ENCODE measurements at places on chromosomes 4 and X. TPM values are rescaled to one million over a fixed set of nuclear protein-coding genes. Genes with fewer than 3 reads are reported as not detected.

- H3K4me1 ChIP-seq: peaks cover 1% of the 10 kb centered on the region
- H3K36me3 ChIP-seq: no peaks in the 10 kb centered on the region
- no peak for DNase-seq
- H3K27me3 ChIP-seq: no peaks in the 10 kb centered on the region
- H3K4me3 ChIP-seq: no peak overlapping the region
- no peak overlapping the region for H3K27ac ChIP-seq
Measured at GRCh38 chr4:54727346-54727745, 69.6 kb downstream of the KIT start.

DNA sequence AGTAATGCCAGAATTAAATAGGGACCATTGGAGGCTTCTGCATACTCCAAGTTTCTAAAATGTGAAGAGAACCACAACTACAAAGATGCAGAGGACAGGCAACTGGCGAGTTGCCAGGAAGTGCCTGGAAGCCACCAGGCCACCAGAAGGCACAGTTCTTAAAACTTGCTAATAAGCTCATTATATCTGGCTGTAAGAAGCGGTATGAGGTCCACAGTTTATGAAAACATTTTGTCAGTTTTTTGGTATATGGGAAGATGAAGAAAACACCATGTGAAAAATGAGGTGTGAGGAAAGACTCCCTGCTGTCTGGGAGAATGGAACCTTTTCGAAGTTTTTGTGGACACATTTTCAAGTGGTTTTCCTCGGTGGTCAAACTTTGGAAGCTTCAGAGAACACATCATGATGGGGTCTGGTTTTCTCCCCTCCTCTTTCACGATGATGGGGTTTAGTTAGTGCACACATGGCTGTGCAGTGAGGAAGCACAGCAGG lies 202.7 kb downstream of the NR3C2 start:
- H3K27me3 ChIP-seq: no peaks in the 10 kb centered on the region
- no peak for DNase-seq
- H3K36me3 ChIP-seq: no peaks in the 10 kb centered on the region
- no peak overlapping the region for H3K27ac ChIP-seq
- H3K4me3 ChIP-seq: no peak overlapping the region

DNA sequence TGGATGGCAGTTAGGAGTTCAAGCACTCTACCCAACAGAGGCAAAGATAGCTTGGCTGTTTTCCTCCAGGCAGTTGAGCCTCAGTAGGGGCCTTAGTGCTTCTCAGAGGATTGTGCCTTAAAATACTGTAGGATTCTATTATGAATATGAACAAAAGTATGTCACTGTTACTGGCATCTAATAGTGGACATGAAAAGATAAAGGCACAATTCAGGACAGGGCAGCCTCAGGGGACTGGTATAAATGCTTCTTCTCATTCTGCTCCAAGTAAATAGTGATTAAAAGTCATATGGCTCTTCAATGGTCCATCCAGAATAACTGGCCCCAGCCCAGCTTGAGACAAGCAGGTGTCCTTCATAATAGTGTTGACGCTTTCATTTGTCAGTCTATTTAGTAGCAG lies 17.7 kb downstream of the COL4A6 start:
- H3K4me1 ChIP-seq: no peaks in the 10 kb centered on the region
- H3K27ac ChIP-seq: no peak overlapping the region
- H3K36me3 ChIP-seq: no peaks in the 10 kb centered on the region
- no peak for DNase-seq

GRCh38 chr4:152785639-152786615 lies 6.2 kb downstream of the ARFIP1 start:
- peak overlapping the region; percentile 64 for H3K4me3 ChIP-seq
- no peak for DNase-seq
- H3K36me3 ChIP-seq: peaks cover 13% of the 10 kb centered on the region
- peak overlapping the region; percentile 8 for H3K27ac ChIP-seq
- H3K27me3 ChIP-seq: no peaks in the 10 kb centered on the region

GRCh38 chrX:64792598-64793337 lies 183.5 kb downstream of the ZC4H2 start:
- no peaks in the 10 kb centered on the region for H3K27me3 ChIP-seq
- H3K4me1 ChIP-seq: no peaks in the 10 kb centered on the region
- H3K36me3 ChIP-seq: no peaks in the 10 kb centered on the region
- no peak for DNase-seq
- no peak overlapping the region for H3K4me3 ChIP-seq

GRCh38 chr4:130077275-130077674 lies 981.3 kb downstream of the C4orf33 start:
- H3K36me3 ChIP-seq: no peaks in the 10 kb centered on the region
- no peak for DNase-seq
- no peaks in the 10 kb centered on the region for H3K27me3 ChIP-seq
- H3K27ac ChIP-seq: no peak overlapping the region
- H3K4me1 ChIP-seq: no peaks in the 10 kb centered on the region

DNA sequence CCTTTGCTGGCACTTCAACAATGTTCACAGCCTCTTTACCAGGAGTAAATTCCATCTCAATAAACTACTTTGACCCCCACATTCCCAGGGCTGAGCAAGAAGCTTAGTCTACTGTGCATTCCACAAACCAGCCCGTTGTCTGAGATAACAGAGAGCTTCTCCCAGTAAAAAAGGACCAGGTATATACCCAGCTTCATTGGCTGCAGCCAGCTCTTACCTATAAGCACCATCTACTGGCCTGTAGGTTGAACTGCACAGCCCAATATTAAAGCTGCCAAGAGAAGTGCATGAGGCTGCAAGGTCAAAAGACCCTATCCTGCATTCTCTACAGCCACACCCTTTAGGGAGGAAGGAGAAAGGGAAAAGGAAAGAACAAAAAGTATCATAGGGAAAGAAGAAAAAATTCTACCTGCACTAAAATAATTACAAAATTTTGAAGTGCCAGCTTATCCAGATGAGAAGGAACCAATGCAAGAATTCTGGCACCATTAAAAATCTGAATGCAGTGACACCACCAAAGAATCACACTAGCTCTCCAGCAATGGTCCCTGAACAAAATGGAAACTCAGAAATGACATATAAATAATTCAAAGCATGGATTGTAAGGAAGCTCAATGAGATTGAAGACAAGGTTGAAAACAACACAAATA lies 45.7 kb upstream of the INTU start:
- no peaks in the 10 kb centered on the region for H3K27me3 ChIP-seq
- H3K27ac ChIP-seq: no peak overlapping the region
- H3K4me1 ChIP-seq: no peaks in the 10 kb centered on the region
- no peak overlapping the region for H3K4me3 ChIP-seq
- no peaks in the 10 kb centered on the region for H3K36me3 ChIP-seq
- peak; percentile 60 for DNase-seq

DNA sequence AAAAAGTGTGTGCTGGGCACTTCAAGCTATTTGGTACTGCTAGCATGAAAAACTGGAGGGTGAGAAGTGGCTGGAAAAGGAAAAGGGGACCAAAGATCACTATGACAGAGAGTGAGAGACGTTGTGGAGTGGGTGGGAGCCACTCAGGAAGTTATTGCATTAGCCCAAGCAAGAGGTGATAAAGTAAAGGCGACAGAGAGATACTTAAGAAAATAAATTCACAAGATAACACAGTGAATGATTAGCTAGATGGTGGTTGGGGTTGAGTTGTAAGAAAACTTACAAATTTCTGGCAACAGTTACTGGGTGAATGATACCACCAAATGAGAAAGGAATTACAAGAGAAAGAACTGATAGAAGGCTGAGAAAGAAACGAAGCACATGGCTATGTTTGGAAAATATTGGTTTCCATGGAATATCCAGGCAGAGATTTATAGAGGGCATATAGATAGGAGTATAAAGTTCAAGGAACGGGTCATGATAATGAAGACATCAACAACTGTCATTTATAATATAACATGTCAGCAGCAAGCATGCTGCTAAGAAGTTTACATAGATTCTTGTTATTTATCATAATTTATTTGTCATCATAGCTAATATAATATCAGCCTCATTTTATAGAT lies 60.7 kb downstream of the CASK start:
- peaks cover 13% of the 10 kb centered on the region for H3K4me1 ChIP-seq
- H3K4me3 ChIP-seq: no peak overlapping the region
- no peaks in the 10 kb centered on the region for H3K27me3 ChIP-seq
- no peak overlapping the region for H3K27ac ChIP-seq
- no peak for DNase-seq

- H3K27me3 ChIP-seq: no peaks in the 10 kb centered on the region
- no peaks in the 10 kb centered on the region for H3K36me3 ChIP-seq
- H3K4me1 ChIP-seq: no peaks in the 10 kb centered on the region
Measured at GRCh38 chr4:69030326-69030725, 65.9 kb upstream of the UGT2B7 start.

DNA sequence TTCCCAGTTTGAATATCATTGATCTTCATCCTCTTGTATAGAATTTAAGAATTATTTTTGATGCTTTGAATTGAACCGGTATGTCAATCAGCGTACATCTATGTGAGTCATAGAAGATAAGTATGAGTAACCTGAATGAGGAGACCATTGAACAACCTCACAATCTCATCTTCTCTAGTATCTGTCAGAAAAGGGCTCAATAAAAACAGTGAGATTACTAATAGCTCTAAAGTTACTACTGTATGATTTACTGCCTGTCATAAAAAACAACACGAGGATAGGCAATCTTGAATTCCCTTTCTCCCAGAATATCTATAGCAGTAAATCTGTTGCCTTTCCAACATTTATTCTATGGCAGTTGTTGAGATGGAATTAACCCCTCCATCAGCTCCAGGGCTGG lies 36.1 kb downstream of the PHOX2B start:
- H3K27ac ChIP-seq: no peak overlapping the region
- no peaks in the 10 kb centered on the region for H3K4me1 ChIP-seq
- no peaks in the 10 kb centered on the region for H3K27me3 ChIP-seq
- no peak overlapping the region for H3K4me3 ChIP-seq
- DNase-seq: no peak

GRCh38 chr4:142316025-142316424 lies 530.1 kb downstream of the INPP4B start:
- H3K27ac ChIP-seq: no peak overlapping the region
- DNase-seq: no peak
- H3K36me3 ChIP-seq: peaks cover 35% of the 10 kb centered on the region
- peaks cover 40% of the 10 kb centered on the region for H3K4me1 ChIP-seq
- H3K4me3 ChIP-seq: no peak overlapping the region

GRCh38 chr4:140054861-140055260 lies 99.1 kb downstream of the MAML3 start:
- no peak overlapping the region for H3K27ac ChIP-seq
- H3K4me1 ChIP-seq: peaks cover 16% of the 10 kb centered on the region
- no peak for DNase-seq

GRCh38 chr4:76696109-76696508 lies 201.8 kb downstream of the SOWAHB start:
- H3K4me3 ChIP-seq: no peak overlapping the region
- H3K27me3 ChIP-seq: peaks cover 35% of the 10 kb centered on the region
- H3K36me3 ChIP-seq: no peaks in the 10 kb centered on the region
- peaks cover 11% of the 10 kb centered on the region for H3K4me1 ChIP-seq

DNA sequence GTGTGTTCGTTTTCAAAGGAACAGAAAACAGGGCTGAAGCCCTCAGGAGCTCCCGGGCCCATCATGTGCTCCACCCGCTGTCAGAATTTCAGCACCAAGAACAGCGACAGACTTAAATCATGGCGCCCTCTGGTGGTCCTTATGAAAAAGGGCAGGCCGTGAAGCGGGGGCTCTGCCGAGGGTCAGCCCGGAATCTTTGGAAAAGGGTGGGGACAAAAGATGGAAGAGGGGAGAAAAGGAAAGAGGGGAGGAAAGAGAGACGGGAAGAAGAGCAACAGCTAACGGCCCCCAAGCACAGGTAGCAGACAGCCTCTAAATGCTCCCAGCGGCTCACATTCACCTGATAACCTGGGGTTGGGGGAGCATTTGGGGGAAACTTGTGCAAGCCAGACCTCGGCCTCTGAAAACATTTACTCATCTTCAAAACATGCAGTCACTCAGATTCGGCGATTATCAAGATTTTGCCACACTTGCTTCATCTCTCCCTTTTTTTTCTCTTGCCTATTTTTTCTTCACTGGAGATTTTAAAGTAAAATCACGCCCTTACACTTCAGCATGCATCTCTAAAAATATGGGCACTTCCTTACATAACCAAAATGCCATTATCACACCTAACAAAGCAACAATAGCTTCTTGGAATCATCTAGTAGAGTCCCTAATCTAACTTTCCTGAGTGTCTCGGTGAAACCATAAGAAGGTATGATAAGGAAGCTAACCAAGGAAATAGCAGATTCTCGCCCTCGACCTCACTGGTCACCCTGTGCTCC lies 28.1 kb upstream of the MAN2B2 start:
- peak; percentile 87 for DNase-seq
- H3K4me3 ChIP-seq: no peak overlapping the region
- no peak overlapping the region for H3K27ac ChIP-seq
- peaks cover 2% of the 10 kb centered on the region for H3K4me1 ChIP-seq
- H3K36me3 ChIP-seq: no peaks in the 10 kb centered on the region

GRCh38 chrX:19086102-19086772 lies 36.0 kb downstream of the ADGRG2 start:
- no peak overlapping the region for H3K27ac ChIP-seq
- no peaks in the 10 kb centered on the region for H3K36me3 ChIP-seq
- DNase-seq: no peak

GRCh38 chr4:128600996-128601871 lies 208.3 kb upstream of the JADE1 start:
- H3K4me3 ChIP-seq: no peak overlapping the region
- no peaks in the 10 kb centered on the region for H3K4me1 ChIP-seq
- no peaks in the 10 kb centered on the region for H3K36me3 ChIP-seq
- H3K27ac ChIP-seq: no peak overlapping the region
- H3K27me3 ChIP-seq: no peaks in the 10 kb centered on the region
- DNase-seq: no peak

DNA sequence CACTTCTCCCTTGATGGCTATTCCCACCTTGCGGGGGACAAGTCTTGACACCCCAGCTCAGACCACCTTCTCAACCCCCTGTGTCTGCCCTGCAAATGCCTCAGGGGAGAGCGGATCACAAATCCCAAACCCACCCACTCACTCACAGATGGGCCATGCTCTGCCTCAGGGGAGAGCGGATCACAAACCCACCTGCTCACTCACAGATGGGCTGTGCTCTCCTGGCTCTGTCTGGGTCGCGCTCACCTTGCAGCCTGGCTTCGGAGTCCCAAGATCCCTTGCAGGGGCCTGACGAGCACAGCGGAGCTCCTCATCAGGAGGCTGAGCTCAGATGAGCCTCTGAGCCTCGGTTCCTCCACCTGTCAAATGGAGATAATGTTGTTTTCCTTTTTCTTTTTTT lies 38.6 kb downstream of the HTRA3 start:
- H3K27ac ChIP-seq: no peak overlapping the region
- H3K4me3 ChIP-seq: no peak overlapping the region
- H3K36me3 ChIP-seq: no peaks in the 10 kb centered on the region
- no peaks in the 10 kb centered on the region for H3K4me1 ChIP-seq
- peaks cover under 1% of the 10 kb centered on the region for H3K27me3 ChIP-seq

GRCh38 chr4:37836274-37836673 lies 9.8 kb downstream of the PGM2 start:
- no peak overlapping the region for H3K4me3 ChIP-seq
- H3K27ac ChIP-seq: no peak overlapping the region
- peaks cover 61% of the 10 kb centered on the region for H3K36me3 ChIP-seq
- H3K27me3 ChIP-seq: no peaks in the 10 kb centered on the region
- peaks cover 28% of the 10 kb centered on the region for H3K4me1 ChIP-seq

- H3K4me1 ChIP-seq: no peaks in the 10 kb centered on the region
- peak; percentile 53 for DNase-seq
- H3K27me3 ChIP-seq: peaks cover 4% of the 10 kb centered on the region
- H3K36me3 ChIP-seq: no peaks in the 10 kb centered on the region
Measured at GRCh38 chrX:53481093-53481492, 46.9 kb upstream of the HSD17B10 start.

XAGE2 gene
- not detected for total RNA-seq

STK32B gene
- not detected for total RNA-seq

TLR2 gene
- 0.47 TPM for total RNA-seq

PAK3 gene
- 0.30 TPM for total RNA-seq

MAGEA3 gene
- not detected for total RNA-seq

SFRP2 gene
- total RNA-seq: not detected

FAM50A gene
- 85.9 TPM for total RNA-seq

SMARCA1 gene
- not detected for total RNA-seq

C4orf51 gene
- total RNA-seq: not detected

Measured in activated CD4-positive, alpha-beta T cell treated with anti-CD3 and anti-CD28 coated beads, Interleukin-2, amount 10 ng/mL, durations not matched to agents 24 days and 14 days (primary cell).